Naive thymus-derived CD8-positive, alpha-beta T cell (primary cell): ENCODE measurements at places on chromosomes 5 and 9.

DNA sequence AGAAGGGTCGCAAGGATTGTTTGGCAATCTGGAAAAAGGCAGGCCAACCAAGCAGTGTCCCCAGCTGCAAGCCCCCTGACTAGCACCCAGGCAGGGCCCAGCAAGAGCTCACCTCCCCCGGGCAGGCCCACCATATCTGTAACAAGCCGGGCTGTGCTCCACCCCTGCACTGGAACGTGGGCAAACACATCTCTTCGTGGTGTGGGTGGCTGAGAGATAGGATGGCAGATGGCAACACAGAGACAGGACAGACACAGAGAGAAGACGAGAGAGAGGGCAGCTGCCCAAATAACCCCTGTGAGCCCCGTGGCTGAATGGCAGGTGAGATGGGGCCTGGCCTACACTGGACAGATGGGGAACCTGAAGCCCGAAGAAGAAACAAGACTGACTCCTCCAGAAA is 9.4 kb downstream of the BBLN start:
- H3K4me3 ChIP-seq = no peak overlapping the region
- H3K27me3 ChIP-seq = no peaks in the 10 kb centered on the region
- no peak overlapping the region for H3K27ac ChIP-seq
- H3K4me1 ChIP-seq = peaks cover 3% of the 10 kb centered on the region

GRCh38 chr9:127972236-127972871 is 8.4 kb downstream of the EEIG1 start:
- peak overlapping the region; percentile 96 for H3K27ac ChIP-seq
- peak overlapping the region; percentile 95 for H3K4me3 ChIP-seq
- peaks cover 4% of the 10 kb centered on the region for H3K36me3 ChIP-seq

DNA sequence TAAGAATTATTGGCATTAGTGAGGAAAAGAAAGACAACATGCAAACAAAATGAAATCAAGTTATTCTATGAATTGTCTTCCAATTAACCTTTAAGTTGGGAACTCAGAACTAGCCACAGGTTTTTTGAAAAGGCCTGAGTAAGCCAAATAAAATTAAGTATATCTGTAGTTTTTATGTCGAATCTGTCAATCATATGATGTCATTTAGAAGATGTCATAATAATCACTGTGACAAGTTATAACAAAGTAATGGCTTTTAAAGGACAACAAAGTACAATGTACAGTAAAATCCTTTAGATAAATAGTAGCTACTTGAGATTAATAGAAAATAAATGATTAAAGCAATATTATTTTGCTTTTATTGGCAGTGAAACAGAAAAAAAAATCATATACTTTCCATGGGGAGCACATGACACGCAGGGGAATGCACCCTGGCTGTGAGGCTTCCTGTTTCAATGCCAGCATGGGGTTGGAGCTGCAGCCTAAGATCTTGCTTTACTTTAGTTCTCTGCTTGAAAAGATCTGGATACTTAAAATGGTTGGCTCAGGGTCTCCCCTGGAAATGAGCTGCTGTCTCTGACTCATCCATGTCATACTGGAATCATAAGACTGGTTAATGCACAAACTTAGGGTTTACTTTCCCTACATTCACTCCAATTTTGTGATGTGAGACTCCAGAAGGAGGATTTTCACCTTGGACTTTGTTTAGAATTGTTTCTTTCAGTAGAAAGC is 284.3 kb downstream of the TAF11L14 start:
- H3K36me3 ChIP-seq = no peaks in the 10 kb centered on the region
- H3K4me1 ChIP-seq = no peaks in the 10 kb centered on the region
- H3K27me3 ChIP-seq = no peaks in the 10 kb centered on the region
- no peak overlapping the region for H3K4me3 ChIP-seq
- no peak for DNase-seq

GRCh38 chr9:8429157-8429556 is 629.6 kb upstream of the DMAC1 start:
- no peak overlapping the region for H3K27ac ChIP-seq
- DNase-seq = no peak
- no peak overlapping the region for H3K4me3 ChIP-seq
- H3K4me1 ChIP-seq = peaks cover 34% of the 10 kb centered on the region
- no peaks in the 10 kb centered on the region for H3K36me3 ChIP-seq
- no peaks in the 10 kb centered on the region for H3K27me3 ChIP-seq
